Activated naive CD4-positive, alpha-beta T cell treated with Interleukin-2 at 50 U/mL for 16 hours (primary cell): ENCODE measurements at places on chromosomes 3 and 15.

- no peak for DNase-seq
Measured at GRCh38 chr15:57158997-57159668, 217.2 kb upstream of the CGNL1 start.

GRCh38 chr3:51706021-51706485, 815 bp upstream of the GRM2 start:
- no peak for DNase-seq

- DNase-seq, result no peak
Measured at GRCh38 chr15:23484870-23485269, 37.8 kb upstream of the GOLGA6L2 start.

- DNase-seq, result no peak
Measured at GRCh38 chr3:58946875-58947274, 103.0 kb downstream of the CFAP20DC start.

GRCh38 chr3:160130950-160131349, 94.3 kb upstream of the C3orf80 start:
- no peak for DNase-seq

GRCh38 chr3:4856986-4857385, 122.3 kb upstream of the BHLHE40 start:
- DNase-seq, result no peak

DNA sequence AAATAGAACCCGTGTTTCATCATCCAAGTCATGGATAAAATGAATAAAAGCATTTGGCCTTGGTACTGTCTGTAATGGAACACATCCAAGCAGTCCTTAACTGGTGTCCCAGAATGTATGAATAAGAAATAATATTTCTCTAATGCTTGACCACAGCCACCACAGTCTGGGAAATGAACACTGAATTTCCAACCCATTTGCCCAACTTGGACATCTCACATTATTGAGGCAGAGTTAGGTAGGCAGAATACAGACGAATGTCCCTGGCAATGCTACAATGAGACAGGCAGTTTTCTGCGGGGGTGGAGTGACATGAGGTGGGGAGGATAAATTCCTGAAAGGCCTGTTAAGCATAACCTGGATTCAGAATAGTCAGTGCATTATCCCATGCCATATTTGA, 245.7 kb downstream of the ZIC1 start:
- DNase-seq, result no peak

DNA sequence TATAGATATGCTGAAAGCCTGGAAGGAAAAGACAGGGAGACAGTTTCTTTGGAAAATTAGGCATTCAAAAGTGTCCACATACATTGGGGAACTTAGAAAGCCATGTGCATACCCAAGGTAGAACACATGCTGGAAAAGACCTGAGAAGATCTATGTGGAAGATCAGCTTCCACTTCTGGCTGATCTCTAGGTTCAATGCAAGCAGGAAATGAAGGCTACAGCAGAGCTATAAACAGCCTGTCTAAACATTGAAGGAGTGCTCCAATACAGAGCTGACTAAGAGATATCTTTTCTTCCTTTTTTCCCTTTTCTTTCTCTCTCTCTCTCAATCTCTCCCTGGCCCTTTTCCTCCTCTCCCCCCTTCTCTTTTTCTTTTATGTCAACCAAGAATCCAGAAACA, 73.6 kb upstream of the TCF12 start:
- DNase-seq, result no peak

DNA sequence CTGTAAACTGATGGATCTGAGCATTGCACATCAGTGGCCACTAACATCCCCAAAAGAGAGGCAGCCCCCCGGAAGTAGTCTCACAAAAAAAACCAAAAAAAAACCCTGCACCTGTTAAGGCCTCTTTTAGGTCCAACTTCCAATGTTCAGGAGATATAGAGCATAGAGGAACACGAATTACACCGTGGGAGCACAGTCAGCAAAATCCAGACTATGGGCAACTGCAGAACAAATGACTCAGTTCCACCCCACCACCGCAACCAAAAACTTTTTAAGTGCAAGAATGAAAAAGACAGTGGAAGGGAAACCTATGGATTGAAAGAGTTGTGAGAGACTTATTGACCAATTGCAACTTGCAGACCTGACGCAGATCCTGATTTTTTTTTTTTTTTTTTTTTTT, 42.2 kb upstream of the NR2E3 start:
- no peak for DNase-seq

DNA sequence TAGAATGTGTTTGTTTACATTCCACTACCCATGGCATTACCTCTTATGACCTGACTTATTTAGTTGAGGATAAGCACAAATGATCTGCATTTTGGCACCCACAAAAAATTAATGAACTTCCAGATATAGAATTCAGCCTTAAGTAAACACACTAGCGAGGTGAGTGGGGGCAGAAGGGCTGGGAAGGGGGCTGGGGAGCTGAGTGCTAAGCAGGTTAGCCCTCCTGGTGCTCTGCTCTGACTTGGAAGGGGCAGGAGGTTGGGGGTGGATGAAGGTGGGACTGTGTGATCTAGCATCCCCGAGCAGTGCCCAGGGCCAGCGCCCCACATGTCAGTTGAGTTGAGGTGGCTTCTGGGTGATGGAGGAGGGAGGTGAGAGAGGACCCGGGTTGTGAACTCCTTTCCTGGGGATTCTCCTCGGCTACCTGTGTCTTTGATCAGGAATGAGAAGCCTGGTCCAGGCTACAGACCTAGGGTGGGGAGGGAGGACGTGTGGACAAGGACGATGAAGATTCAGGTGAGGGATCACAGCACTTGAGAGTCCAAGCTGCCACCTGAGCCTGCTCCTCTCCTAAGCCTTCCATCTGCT, 178.6 kb upstream of the SMAD3 start:
- DNase-seq, result no peak

DNA sequence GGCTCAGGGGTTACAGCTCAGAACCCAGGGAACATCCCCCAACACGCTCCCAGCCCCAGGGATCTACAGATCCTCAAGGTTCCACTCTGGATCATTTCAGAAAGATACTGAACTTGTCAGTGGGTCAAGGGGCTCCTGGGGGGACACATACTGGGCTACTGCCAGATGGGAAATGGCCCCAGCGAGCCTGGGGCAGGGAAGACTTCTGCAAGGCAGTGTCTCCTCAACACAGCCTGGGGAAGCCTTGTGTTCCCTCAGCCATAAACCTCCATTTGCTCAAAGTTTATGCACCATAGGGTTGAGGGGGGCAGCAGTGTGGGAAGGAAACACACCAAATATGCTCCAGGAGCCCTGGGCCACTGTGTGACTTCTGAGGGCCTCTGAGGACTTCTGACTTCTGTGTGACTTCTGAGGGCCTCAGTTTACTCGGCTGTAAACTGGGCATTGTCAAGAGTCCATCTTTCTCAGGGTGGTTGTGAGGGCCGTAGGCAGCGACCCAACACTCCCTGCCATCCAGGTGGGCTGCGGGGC, 58.4 kb downstream of the IQSEC1 start:
- DNase-seq, result no peak

DNA sequence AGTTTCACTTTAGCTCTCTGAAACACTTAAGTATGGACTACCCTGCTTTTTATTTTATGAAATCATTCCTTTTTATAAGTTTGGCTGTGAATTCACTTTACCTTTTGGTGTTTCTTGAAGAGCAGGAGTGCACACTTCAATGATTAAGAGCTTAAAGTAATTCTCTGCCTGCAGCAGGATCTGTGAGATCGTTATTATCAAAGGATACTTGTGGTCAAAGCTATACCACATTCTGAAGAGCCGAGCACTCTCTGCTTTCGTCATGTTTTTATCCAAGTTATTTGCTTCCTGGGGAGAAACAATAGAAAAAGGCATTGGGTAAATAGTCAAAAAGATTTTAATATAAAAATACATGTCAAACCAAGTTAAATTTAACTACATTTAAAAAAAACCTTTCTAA, 243.7 kb downstream of the CHST2 start:
- no peak for DNase-seq

GRCh38 chr3:186979852-186980251, 49.5 kb downstream of the ST6GAL1 start:
- DNase-seq, result no peak

- no peak for DNase-seq
Measured at GRCh38 chr3:171875923-171876412, 32.8 kb downstream of the TMEM212 start.

DNA sequence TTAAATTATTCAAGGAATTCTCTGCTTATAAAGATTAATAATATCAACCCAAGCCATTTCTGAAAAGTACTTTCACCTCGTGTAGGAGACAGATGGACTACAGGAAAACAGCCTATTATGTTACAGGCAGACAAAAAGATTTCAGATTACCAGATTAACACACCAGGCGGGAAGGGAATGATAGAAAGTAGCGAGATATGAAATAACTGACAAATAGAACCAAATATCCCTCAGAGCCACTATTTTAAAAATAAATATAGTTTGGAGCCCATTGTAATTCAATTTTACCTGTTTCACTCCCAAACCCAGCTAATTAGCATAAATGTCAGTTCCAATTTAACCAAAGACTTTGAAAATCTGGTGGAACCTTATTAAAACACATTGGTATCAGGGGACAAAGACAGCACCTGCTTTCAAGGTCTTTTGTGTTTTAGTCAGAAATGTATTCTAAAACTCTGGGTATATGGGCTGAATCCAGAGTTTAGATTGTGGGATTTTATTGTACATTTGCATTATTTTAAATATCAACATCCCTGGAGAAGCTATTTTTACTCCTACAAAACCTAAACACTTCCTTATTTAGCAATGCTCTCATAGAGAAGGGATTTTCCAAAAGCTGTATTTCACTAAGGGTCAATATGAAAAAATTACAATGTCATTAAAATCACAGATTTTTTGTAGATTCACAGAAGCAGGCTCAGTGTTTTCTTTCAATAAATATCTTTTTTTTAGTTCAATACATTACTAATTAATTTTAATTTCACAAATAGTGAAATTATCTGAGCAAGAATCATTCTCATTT, 138.4 kb downstream of the TNIK start:
- DNase-seq, result no peak

- no peak for DNase-seq
Measured at GRCh38 chr3:66456711-66457173, 44.1 kb downstream of the LRIG1 start.

- DNase-seq, result peak; percentile 96
Measured at GRCh38 chr3:69051756-69052471, at the start of gene TMF1. Gene TMF1, minus strand, starts transcription at chr3:69052333. Its CDS starts 247 bp downstream, at chr3:69052086.

DNA sequence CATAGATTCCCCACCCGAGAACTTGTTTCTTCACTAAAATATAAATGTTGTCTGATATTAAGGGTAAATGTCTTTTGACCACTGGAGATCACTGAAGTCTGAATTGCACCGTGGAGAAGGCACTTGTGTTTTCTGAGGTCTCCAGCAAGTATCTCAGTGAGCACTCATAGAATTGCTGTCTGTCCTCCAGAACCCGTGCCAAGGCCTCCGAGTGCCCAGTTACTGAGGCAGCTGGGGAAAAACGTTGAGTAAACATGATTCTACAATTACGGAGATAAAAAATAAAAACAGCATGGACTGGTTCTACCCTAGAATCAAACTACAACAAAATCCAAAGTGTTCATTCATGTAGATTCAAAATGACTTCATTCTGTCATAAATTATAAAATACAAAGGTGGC, 60.0 kb downstream of the MLH1 start:
- DNase-seq, result no peak

- no peak for DNase-seq
Measured at GRCh38 chr15:25408929-25409328, 29.9 kb downstream of the UBE3A start.

DNA sequence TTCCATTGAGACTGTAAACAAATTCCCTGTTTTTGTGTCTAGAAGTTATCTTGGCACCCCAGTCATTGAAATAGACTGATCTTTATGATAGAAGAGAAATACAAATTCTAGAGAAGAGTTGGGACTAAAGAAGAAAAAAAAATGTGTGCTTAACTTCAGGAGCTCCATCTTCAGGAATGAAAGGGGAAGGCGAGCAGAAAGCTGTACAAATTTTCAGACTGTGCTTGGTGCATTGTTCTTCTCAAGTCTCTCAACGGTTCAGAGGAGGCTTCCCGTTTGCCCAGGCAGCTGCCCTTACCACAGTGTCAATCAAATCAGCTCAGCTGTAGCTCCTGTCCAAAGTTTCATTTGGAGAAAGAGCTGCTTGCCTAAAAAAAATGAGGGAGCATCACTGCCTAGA, 41.7 kb downstream of the OXSM start:
- no peak for DNase-seq

- no peak for DNase-seq
Measured at GRCh38 chr3:127053450-127053849, 70.5 kb downstream of the PLXNA1 start.

GRCh38 chr15:64146885-64147681, 4.4 kb upstream of the SNX22 start:
- no peak for DNase-seq

DNA sequence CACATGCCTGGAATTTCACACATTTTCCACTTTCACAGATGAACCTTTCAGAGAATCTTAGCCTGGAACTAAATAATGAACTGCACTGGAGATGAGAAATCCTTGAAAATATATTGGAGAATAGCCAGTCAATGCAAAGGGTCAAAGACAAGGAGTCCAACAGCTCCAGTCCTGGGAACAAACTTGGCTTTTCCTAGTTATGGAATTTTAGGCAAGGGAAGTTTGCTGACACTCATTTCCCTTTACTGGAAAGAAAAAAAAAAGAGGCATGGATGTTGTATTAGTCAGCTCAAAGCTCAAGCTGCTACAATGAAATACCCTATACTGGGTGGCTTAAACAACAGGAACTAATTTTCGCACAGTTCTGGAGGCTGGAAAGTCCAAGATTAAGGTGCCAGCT, 690.8 kb upstream of the ARPP21 start:
- no peak for DNase-seq

DNA sequence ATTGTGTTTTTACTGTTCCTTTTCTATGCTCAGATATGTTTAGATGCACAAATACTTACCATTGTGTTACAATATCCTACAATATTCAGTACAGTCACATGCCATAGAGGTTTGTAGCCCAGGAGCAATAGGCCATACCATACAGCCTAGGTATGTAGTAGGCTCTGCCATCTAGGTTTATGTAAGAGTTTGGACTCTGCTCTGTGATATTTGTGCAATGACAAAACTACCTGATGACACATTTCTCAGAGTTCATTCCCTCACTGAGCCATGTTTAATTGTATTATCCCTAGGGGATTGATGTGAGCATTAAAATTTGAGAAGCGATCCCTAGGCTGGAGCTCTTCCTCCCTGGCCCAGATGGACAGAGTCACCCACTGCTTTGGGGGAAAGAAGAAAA, 270.0 kb upstream of the PROK2 start:
- DNase-seq, result no peak

DNA sequence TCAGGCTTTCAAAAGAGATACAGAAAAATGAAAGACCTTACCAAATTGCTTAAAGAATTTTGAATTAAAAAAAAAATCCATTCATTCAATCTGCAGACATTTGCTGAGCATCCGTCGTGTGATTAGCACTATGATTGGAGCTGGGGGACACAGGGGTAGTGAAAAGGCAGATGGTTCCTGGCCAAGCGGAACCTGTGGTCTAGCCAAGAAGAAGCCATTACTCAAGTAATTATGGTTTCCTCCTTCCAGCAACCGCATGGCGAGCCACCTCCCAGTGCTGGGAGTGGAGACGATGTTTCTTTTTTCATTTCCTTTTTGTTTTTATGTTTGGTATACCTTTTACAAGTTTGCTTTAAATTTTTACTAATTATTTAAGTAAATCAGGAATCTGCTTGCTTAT, 140.2 kb downstream of the CACNA2D3 start:
- no peak for DNase-seq
